CD4-positive, alpha-beta T cell (primary cell): ENCODE measurements at places on chromosomes 5 and 9.

- DNase-seq: no peak
Measured at GRCh38 chr5:31767335-31768031, 128.6 kb downstream of the PDZD2 start.

GRCh38 chr5:139574641-139575312, 13.6 kb downstream of the UBE2D2 start:
- no peak for DNase-seq

DNA sequence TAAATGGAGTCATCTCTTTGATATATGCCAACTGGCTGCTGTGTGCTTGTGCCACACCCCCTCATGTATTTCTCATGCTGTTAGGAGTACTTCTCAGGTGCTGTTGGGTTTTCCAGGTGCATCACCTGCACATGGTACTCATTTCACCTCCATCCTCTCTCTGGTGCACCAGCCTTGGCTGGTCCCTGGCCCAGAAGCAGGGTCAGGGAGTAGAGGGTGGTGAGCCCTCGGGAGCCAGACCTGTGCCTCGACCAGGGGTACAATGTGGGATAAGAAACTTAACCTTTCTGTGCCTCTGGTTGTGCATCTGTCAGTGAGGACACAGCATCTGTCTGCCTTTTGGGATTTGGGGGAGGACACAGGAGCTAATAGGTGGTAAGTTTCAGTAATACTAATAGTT, 38.5 kb downstream of the SECISBP2 start:
- no peak for DNase-seq

GRCh38 chr9:117044241-117044640, 357.1 kb downstream of the TRIM32 start:
- DNase-seq: no peak

DNA sequence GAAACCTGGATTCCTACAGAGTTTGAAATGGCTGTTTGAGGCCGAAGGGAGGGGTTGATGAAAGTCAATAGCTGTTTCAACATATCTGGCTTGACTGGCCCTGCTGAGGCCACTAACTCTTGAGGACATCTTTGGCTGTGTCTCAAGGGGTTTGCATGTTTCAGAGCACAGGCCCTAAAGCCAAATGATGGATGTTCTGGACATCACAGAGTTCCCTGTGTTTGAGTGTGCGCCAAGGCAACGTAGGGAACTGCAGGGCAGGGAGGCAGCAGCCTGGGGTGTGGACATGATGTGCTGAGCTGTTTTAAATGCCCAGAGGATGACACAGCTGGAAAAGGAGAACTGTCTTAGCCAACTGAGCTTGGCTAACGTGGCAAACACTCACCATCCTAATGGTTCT, 89.6 kb downstream of the RAPGEF1 start:
- no peak for DNase-seq

- DNase-seq: no peak
Measured at GRCh38 chr9:130201399-130201873, 29.2 kb downstream of the NCS1 start.

GRCh38 chr5:58499941-58500340, 8.7 kb downstream of the GAPT start:
- no peak for DNase-seq

- DNase-seq: no peak
Measured at GRCh38 chr5:148540647-148541046, 113.7 kb downstream of the HTR4 start.

- DNase-seq: no peak
Measured at GRCh38 chr9:30673132-30673531, 1711.3 kb upstream of the ACO1 start.

- DNase-seq: no peak
Measured at GRCh38 chr5:162209005-162209605, 141.5 kb downstream of the GABRG2 start.

GRCh38 chr9:72485821-72486593, 35.4 kb upstream of the TMC1 start:
- DNase-seq: no peak

DNA sequence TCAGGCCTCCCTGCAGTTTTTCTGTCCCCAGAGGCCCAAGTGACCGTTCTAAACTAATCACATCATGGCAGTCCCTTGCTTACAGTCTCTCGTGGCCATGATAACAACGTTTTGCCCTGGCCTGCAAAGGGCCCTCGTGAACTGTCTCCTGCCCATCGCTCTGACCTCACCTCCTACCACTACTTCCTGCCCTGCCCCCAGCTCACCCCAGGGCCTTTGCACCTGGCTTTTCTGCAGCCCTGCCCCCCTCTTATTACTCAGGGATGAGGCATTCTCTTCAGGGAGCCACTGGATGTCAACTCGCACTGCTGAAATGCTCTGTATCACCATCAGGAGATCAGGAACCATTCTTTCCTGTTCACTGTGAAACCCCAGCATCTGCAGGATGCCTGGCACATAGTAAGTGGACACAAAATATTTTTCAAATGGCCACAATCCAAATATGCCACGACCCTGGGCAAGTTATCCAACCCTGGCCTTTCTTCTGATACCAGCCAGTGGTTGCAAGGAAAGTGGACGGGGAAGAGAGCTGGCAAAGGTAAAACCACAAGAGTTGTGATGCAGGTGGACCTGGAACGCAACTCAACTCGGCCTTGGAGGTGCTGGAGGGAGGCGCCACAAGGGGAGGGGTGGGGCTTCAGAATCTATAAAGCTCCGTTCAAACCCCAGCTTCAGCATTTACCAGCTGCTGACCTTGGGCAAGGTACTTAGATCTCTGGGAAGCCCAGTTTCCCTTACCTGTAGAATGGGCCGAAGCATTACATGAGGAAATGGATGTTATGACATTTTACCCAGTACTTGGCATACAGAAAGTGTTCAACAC, 1.7 kb downstream of the SNCB start:
- DNase-seq: no peak

- DNase-seq: no peak
Measured at GRCh38 chr9:94096819-94097577, 12.7 kb downstream of the PTPDC1 start.
